ENCODE measurements at places on chromosomes 5 and 9.
A peak's percentile ranks its signal among the peaks of the same experiment; 100 is the strongest.

GRCh38 chr9:114286146-114286679 lies 36.7 kb upstream of the ORM1 start:
- DNase-seq, result no peak

GRCh38 chr5:51679286-51679685 lies 296.0 kb downstream of the ISL1 start:
- no peak for DNase-seq

- DNase-seq, result no peak
Measured at GRCh38 chr9:20512106-20512505, 110.2 kb downstream of the MLLT3 start.

DNA sequence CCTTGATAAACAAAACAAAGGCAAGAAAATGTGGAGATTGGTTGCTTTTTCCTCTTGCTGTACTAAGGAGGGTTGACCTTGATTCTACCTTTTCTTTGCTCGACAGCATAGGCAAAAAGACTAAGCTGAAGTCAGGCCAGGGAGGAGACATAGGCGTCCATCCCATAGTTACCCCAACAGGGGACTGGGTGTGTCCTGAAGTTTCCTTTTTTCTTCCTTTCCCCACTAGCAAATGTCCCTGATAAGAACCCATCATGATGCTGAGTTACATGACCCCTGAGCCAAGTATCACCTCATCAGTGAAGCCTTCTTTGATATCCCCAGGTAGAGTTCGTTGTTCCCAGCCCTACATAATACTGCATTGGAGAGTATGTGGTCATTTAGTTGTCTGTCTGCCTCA lies 9.9 kb upstream of the SHROOM1 start:
- DNase-seq, result no peak

GRCh38 chr9:70285981-70286598 lies 27.3 kb downstream of the SMC5 start:
- DNase-seq, result no peak

- DNase-seq, result no peak
Measured at GRCh38 chr5:74196233-74196632, 444.3 kb downstream of the ENC1 start.

- no peak for DNase-seq
Measured at GRCh38 chr5:103041071-103041676, 78.8 kb downstream of the GIN1 start.

- no peak for DNase-seq
Measured at GRCh38 chr5:164005071-164005470, 499.7 kb downstream of the MAT2B start.

DNA sequence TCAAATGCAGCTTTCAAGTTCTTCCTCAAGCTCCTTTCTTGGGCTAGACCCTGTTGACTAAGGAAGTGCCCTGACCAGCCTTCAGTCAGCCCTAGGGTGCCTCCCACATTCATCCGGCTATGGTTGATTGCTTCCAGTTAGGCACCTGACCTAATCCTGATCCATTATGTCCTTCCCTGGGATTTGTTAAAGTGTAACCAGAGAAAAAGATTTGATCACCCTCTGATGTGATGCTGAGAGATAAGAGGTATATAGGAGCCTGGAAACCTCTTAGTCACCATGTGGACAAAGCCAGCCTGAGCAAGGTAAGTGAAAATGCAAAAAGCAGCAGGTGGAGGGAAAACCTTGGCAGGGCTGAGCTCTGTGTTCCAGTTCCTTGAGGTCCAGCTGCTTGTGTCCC lies 178.8 kb upstream of the ERCC6L2 start:
- no peak for DNase-seq

DNA sequence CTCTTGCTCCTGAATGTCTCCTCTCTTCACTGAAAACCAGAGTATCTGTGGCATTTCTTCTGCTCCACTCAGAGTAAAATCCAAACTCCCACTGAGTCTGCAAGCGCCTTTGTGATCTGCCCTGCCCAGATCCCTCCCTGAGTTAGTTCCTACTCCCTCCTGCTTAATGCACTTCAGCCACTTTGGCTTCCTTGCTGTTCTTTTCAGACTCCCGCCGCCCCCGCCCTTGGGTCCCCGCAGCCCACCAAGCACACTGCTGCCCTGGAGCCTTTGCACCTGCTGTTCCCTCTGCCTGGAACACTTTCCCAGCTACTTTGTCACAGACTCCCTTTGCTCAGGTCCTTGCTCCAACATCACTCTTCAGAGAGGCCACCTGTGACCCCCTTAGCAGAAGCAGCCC lies 127.2 kb upstream of the SLC25A48 start:
- DNase-seq, result no peak

- no peak for DNase-seq
Measured at GRCh38 chr9:121288673-121289025, 20.7 kb downstream of the GSN start.

DNA sequence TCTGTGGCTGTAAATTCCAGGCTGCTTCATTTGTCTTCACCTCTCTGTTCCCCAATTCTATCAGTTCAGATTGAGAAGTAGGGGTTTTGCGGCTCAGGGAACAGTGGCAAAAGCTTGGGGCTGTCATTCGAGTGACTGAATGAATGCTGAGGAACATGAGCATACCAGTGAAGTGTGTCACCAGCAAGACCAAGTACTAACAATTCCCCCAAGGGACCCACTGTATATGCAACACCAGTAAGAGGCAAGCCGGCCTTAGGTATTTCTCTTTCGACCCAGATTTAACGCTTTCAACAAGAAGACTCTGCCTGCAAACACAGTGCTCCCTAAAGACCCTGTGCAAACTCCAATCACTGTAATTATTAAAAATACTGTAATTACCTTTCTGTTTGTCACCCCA lies 25.8 kb downstream of the KLHL3 start:
- no peak for DNase-seq

DNA sequence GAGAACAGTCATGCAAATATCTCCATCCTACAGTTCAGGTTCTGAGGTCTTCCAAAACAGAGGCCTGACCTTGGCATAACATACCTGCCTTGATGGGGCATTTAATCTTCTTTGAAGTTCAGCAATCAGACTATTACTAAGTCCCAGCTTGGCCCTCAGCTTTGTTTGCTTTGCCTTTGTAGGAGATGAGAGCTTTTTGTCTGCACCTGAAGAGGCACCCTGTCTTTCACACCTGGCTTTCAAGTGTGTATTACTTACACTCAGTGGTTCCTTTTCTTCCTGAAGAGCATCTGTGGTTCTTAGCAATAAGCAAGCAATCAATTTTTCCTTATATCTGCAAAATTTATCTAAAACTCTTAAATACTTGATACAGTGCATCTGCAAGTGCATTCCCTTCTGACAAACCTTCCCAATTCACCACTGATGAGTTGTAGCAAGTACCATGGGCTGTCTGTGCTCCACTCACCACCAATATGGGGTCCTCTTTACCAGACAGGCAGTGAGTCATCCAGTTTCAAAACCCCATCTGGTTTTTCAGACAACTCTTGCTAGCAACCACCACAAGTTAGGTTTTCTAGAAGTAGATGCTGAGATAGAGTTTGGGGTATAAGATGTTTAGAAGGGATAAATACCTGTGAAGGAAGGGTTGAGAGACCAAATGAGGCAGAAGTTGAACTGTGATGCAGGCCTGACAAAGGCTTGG lies 100.2 kb downstream of the HINT1 start:
- no peak for DNase-seq

DNA sequence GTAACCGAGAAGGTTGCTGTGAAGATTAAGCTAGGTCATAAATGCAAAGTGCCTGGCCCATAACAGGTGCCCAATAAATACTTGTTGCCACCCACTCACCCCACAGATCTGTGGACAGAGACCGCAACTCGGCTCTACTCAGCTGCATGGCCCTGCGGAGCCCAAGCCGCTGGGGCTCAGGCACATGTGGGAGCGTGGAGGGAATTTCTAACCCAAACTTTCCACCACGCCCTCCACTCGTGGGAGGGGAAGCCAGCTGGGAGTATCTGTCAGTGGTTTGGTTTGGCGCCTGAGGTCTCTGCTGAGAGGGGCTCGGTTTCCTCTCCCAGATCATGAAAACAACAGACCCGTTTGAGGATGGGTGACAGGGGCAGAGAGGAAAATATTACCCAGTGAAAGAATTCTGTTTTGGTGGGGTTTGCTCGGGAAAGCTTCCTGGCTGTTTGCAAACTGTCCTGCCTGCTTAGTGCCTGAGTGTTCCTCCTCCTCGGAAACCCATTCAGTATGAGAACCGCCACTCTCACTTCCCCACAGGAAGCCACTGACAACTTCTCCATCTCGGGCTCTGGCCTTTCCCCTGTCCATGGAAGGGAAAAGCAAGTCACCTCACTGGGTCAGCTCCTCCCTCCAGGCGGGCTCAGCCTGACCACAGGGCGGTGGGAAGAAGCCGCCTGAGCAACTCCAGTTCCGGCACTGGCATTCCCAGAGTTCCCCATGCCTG lies 60.1 kb downstream of the RGS3 start:
- DNase-seq, result peak; percentile 55
